ENCODE measurements at places on chromosomes 4 and X. TPM values are rescaled to one million over a fixed set of nuclear protein-coding genes. Genes with fewer than 3 reads are reported as not detected.

Gene NXF3
- polyA plus RNA-seq, result not detected

Gene HTN3
- polyA plus RNA-seq, result not detected

Gene PLAC8
- 1.9 TPM for polyA plus RNA-seq

Gene MAGEA10
- not detected for polyA plus RNA-seq

Gene SGCB
- 53.1 TPM for polyA plus RNA-seq

Gene TEX13B
- not detected for polyA plus RNA-seq

Gene FAAH2
- 2.0 TPM for polyA plus RNA-seq

Gene MGARP
- 4.4 TPM for polyA plus RNA-seq

Gene KLHL34
- polyA plus RNA-seq, result 0.09 TPM

Gene RAB40A
- 1.9 TPM for polyA plus RNA-seq

Gene CLCN5
- 6.2 TPM for polyA plus RNA-seq

Gene SLC9A6
- polyA plus RNA-seq, result 11.8 TPM
